ENCODE measurements at places on chromosomes 1 and 21. TPM values are rescaled to one million over a fixed set of nuclear protein-coding genes. Genes with fewer than 3 reads are reported as not detected.
A peak's percentile ranks its signal among the peaks of the same experiment; 100 is the strongest.

GRCh38 chr1:28240024-28240423 is 4.1 kb downstream of the ATP5IF1 start:
- no peak for DNase-seq

DNA sequence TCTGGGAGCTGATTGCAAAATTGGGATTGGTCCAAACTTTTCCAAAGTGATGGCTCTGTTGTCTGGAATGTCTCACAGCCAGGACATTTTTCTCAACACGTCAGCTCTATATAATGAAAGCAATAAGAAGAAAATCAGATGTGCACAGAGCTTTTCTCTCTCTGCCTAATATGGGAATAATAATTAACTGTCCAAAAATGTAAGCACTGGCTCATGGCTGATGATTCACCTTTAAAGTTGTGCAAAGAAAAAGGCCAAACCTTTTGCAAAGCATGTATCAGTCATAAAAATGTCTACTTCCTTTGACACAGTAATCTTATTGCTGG is 30.4 kb downstream of the ZNF281 start:
- DNase-seq, result no peak

GRCh38 chr1:152029144-152029928 is 7.5 kb downstream of the S100A11 start:
- DNase-seq, result no peak

- no peak for DNase-seq
Measured at GRCh38 chr1:26579681-26580111, 50.1 kb downstream of the RPS6KA1 start.

DNA sequence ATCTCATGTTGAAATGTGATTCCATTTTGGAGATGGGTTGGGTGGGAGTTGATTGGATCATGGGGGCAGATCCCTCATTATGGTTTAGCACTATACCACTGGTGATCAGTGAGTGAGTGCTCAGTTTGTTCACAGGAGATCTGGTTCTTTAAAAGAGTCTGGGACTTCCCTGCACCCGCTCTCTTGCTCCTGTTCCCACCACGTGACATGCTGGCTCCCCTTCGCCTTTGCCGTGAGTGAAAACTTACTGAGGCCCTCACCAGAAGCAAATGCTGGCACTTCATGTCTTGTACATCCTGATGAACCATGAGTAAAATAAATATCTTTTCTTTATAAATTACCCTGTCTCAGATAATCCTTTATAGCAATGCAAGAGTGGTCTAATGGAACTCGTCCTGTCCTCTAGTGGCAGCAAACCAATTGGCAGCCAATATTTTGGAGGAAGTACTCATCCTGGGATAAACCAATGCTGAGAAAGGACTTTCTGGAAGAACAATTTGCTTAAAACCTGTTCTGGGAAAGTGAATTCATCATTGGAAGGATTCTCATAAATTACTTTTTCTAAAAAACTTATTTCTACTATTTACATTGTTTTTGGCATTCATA is 27.8 kb upstream of the CYP4A11 start:
- peak; percentile 43 for DNase-seq

DNA sequence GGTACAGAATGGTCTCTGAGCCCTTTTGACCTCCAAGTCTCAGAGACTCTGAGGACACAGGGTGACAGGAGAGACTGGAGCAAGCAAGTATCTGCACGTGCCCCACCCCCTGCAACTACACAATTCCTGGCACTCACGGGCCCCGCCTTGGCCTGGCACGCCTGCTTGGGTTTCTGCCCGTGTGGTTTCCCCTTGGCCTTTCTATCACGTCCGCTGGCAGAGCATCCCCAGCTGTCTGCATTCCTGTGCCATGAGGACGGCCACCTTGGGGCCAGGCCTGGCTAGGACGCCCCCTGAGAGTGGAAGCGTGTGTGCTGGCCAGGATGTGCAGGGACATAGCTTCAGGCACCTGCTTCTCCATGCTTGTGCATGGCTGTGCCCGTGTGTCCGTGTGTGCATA is 14.3 kb upstream of the EDN2 start:
- peak; percentile 30 for DNase-seq

C8B gene
- total RNA-seq, result not detected

GRCh38 chr21:35467566-35467965 is 418.5 kb upstream of the RUNX1 start:
- DNase-seq, result no peak
